ENCODE measurements at places on chromosomes 4 and X.

DNA sequence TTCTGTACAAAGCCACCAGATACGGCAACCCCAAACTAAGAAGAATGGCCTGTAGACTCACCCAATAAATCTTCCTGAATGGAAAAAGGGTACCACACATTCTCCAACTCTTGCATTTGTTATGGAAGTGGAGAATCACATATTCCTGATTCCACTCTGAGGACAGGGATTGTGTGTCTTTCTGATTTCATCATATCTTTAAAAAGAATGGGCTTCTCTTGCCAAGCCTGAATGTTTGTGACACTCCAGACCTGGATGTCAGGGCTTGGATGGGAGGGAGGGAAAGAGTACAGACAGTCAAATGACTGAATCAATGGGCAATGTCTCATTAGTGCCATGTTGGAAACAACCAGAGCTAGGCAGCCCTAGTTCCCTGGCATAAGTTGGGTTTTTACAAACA, 77.4 kb downstream of the PLAC1 start:
- no peak for DNase-seq

GRCh38 chr4:65669111-65670019, 924 bp downstream of the EPHA5 start:
- DNase-seq = no peak

GRCh38 chr4:13535708-13536361, 8.5 kb downstream of the NKX3-2 start:
- DNase-seq = no peak

- DNase-seq = no peak
Measured at GRCh38 chrX:109967156-109967555, 35.8 kb upstream of the TMEM164 start.

- no peak for DNase-seq
Measured at GRCh38 chr4:128604840-128605239, 204.7 kb upstream of the JADE1 start.

GRCh38 chr4:80926446-80926845, 104.1 kb upstream of the BMP3 start:
- no peak for DNase-seq

All from NCI-H1092 treated with DMSO at 0.1 percent for 48 hours (cell line).